ENCODE measurements at places on chromosomes 4 and X.

DNA sequence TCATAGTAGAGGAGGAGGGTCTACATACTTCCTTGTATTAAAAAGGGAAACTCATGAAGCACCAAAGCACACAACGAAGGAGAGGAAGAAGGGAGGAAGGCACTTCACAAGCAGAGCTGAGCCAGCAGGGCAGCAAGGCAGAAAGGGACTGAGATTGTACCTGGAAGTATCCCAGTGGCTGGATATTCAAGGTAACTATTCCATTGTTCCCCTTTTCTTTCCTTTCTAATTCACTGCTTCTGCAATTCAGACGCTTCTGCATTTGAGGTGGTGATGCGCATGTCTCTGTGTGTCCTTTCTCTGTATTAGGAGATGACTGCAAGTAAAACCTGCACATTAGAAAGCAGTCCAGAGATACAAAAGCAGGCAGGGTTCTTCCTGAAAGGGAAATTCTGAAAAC, 54.9 kb downstream of the UBQLN2 start:
- no peak for DNase-seq

GRCh38 chrX:10157543-10157942, 768 bp downstream of the CLCN4 start:
- DNase-seq: no peak

- no peak for DNase-seq
Measured at GRCh38 chr4:8817813-8818062, 53.9 kb downstream of the HMX1 start.

DNA sequence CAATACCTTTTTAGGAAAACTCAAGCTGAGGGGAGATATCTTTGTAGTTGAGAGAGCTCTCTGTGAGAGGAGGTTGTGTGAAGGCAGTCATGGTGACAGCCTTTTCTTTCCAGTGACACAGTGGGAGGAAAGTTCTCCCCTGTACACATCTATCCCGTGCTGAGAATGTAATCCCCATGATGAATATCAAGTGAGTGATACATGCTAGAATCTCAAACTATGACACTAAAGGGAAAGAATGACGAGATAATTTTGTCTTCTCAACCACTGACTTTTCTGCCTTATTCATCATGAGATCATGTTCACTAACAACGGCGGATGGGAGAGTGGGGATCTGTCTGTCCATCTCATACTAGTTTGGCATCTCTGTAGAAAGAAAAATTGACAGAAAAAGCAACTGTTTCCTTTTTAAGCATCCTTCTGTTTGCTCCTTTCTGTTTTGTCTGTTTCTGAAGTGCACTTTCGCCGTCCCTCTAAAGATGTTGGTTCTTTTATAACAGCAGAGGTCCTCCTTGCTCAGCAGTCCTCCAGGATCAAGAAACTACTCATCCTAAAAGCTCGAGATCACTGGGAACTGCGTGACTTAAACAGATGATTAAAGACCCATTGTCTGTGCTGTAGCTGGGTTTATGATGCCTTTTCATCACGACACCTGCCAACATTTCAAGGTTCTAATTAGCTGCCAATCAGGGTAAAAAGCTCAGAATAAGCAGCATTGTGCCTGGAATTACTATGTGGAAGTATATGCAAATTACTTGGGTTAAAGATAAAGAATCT, 137.6 kb downstream of the DCK start:
- peak; percentile 55 for DNase-seq

- peak; percentile 16 for DNase-seq
Measured at GRCh38 chr4:1026115-1026514, 14.7 kb downstream of the FGFRL1 start.

DNA sequence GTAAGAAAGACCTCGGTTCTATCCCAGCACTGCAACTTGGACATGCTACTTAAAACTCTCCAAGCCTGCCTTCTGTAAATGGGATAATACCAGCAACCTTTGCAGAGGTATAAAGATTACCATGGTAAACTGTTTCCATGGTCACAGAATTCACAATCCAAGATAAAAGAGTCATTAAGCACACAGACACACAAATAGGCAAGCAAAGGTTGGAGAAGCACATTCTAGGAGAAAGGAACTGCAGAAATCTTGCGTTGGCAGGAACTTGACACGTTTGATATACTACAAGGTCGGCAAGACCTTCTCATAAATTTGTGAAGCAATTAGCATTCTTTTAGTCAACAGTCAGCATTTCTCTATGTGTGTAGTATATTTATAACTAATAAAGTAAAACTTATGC, 12.3 kb upstream of the CHRNA9 start:
- peak; percentile 42 for DNase-seq

GRCh38 chrX:38804682-38805431, 3.6 kb downstream of the MID1IP1 start:
- no peak for DNase-seq

DNA sequence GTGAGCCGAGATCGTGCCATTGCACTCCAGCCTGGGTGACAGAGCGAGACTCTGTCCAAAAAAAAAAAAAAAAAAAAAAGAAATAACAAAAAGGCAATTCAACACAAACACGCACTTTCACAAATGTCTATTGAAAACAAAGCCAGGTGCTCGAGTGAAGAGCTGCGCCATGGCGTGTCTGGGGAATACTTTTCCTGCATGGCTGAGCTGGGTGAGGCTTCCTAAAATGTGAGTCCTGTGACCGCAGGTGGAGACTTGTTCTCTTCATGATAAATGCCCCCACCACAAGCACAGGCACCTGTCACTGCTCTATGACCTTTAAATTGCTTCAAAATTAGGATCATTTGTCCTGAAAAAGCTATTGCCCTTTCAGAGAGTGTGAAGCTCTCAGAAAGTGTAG, 4.0 kb upstream of the ABLIM2 start:
- DNase-seq: no peak

DNA sequence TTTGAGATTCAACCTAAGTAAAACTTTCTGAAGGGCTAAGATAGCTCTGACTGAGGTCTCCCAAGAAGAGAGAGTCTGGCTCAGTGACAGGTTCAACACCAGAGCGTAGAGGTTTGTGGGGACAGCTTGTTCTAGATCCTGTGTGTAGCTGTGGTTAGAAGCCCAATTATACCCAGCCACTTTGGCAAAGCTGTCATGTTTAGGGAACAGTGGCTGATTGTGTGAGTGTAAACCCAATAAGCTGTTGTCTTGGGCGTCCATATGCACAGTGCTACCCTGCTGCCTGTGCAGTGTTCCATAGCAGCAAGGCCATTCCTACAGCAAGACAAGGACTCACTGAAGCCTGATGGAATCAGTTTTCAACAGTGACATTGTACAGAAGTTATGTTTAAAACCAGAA, 11.2 kb upstream of the SCRG1 start:
- DNase-seq: no peak

DNA sequence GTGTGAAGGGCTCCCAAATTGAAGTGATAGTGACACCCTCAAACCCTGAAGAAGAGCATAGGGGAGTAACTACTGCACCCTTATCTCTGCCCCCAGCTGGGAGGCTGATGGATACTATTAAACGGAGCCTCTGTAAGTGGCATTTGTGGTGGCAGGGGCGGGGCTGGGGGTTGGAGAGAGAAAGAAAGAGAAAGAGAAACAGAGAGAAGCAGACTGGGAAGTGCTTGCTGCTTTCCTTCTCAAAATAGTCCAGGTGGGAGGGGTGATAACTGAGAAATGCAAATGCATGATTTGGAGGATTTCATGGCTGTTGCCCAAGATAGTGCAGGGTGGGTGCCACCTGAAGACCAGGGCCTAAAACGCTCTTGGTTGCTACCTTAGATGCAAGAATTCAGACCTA, 253.5 kb upstream of the GATB start:
- no peak for DNase-seq

- peak; percentile 70 for DNase-seq
Measured at GRCh38 chr4:97911236-97911906, 231.9 kb downstream of the STPG2 start.

DNA sequence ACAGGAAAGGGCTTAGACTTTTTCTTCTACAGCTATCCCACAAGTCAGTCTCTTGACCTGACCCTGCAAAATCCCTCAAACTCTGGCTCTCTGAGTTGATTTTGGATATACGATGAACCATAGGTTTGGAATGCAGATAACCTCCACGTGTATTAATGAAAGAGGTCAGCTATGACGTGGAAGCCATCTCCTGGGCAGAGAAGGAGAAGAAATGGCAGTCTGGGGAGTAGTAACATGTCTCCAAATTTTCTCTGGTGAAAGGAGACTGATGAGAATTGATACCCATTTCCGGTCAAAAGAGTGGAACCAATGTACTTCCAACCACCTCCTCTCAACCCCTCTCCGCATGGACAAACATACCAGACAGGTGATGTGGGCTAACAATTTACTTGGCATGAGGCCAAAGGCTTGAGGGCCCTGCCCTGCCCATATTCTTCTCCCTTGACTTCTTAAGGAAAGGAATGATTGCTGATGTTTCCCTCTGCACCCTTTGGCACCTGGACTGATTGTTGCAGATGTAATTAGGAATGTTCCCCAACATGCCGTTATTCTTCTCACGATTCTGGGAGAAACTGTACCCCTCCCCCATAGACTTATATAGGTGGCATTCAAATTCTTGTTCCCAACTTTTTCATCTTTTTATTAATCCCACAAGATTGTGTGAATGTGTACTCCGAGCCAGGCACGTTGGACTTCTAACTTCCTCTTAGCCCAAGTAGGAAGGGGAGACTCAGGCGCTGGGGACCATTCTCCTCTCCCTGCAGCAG, 580 bp upstream of the PLS3 start:
- DNase-seq: peak; percentile 83

DNA sequence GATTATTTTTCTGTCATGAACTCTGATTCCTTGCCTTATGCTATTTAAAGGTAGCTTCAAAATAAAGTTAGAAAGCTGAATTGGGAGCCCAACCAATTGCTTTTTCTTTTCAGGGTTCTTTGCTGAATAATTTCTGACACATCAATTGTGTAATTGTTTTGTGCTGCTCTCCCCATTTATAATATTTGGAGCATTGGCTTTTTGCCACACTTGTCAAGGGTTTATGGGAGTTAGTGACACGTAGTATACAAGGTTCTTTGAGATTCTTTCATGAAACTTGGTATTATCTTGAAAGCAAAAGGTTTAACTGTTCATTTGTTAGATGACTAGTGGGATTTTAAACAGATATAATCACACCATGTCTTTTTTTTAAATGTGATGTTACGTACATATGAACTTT, 80.9 kb downstream of the POLA1 start:
- DNase-seq: no peak

- DNase-seq: no peak
Measured at GRCh38 chr4:3303565-3303824, 10.7 kb downstream of the RGS12 start.

DNA sequence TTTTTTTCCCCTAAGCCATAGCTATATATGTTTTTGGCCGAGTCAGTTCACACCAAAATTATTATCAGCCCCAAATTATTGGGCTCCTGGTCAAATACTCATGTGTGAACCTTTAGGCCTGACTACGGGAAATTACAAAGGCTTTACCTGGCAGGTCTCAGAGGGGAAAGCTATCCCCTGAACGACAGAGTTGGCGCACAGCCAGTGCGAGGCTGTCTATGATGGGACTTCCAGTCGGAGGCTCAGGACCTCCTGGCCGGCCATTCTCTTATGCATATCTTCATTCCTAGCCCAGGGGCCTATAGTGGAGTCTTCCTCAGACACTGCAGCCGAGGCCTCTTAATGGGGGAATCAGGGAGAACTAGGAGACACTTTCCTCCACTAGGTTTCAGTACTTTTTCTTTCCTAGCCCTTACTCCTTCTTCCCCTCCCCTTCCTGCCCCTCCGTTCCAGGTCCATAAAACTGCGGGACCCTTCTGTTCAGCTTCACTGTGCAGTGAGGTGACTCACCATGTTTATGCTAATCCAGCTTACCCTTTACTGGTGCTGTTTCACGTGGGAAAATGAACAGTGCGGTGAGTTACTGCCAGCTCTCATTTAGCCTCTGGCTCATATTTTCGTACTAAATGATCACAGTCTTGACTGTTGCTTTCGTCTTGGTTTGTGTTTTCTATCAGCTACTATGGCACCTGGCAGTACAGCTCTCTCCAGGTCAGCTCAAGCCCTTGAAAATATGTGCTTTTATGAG, 533.9 kb downstream of the FSTL5 start:
- DNase-seq: peak; percentile 93

DNA sequence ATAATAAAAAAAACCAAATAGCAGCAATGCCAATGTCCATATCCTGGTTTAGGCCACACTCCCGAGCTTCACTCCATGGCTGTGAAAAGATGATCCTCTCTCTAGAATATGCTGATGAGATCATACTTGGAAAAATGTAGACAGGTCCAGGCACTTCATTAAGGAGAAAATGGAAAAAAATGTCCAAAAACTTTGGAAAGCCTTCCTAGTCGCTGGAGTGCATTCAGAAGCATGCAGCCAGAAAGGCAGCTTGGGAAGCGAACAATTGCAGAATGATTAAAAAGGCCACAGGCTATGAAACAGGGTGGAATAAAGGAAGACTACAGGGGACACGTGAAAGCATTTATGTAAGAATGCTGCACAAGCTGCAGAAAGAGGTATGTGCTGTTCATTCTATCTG, 165.6 kb upstream of the HCCS start:
- no peak for DNase-seq

DNA sequence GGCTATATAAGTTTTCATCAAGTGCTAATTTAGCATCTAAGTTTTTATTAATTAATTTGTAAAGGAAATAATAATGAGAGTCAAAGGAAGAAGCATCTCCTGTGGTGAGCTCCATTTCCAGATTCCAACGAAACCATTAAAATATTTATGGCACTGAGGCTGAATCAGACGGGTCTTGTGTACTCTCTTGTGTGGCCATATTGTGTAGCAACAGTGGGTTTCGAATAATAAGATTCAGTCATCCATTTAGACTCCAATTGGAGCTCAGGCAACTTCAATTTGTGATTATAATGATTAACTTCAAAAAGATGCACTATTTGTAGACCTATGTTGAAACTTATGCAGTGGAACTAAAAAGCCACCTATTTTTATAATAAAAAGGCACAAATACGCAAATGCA, 82.4 kb downstream of the SNCA start:
- DNase-seq: peak; percentile 98

DNA sequence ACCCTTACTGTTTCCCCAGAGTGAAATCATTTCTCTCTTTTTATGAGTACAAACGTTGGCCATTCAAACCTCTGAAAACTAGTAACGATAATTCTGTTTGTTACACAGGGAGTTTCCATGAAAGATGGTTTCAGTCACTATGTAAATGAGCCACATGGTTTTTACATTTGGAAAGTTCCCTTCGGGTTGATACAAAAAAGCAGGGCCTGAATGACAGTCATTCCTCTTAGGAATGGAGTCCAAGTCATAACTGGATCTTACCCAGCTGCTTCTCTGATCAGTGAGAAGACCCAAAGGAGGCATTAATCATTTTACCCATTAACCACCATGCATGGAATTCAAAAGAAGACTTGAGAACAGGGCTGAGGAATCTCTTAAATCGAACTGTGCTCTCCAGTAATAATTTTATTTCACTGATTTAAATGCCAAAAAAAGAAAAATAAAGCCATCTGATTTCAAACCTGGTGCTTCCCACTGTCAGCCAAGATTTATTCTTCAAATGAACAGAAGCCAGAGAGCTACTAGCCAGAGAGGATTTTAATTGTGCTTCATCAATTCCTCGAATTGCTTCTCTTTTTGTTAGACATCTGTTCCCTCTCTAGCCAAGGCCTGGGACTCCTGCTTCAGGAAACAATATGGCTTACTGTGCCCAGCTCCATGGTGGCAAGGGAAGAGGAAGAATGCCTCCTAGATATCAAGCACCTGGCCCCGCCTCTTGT, 3.2 kb downstream of the SOWAHB start:
- DNase-seq: no peak

- DNase-seq: peak; percentile 46
Measured at GRCh38 chr4:10582059-10582686, 102.4 kb downstream of the CLNK start.

Data from renal cortical epithelial cell (primary cell).